ENCODE measurements at places on chromosomes 2 and 18.

DNA sequence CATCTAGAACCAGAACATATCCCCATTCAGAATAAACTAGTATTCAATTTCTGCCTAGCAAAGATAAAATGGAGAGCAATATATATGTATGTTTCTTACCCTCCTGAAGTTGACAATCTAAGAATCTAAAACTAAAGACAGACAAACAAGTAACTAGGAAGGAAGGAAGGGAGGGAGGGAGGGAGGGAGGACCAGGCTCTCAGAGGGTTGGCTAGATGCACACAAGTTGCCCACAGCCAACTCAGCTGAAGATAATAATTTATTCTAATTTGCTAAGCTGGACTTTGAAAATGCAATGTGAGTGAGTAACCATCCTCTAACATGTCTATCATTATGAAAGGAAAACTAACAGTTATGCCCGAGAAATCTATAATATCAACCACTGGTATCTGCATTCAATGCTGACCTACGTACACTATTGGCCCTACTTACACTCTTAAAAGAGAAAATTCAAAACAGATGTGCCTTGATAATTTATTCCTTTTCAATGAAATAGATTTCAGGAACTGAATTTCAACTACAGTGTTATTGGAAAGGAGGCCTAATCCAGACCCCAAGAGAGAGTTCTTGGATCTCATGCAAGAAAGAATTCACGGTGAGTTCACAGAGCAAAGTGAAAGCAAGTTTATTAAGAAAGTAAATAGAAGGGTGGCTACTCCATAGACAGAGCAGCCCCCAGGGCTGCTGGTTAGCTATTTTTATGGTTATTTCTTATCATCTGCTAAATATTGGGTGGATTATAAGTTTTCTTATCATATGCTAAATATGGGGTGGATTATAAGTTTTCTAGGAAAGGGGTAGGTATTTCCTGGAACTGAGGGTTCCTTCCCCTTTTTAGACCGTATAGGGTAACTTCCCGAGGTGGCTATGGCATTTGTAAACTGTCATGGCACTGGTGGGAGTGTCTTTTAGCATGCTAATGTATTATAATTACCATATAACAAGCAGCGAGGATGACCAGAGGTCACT is 288.5 kb upstream of the SLC39A10 start:
- DNase-seq, result no peak

DNA sequence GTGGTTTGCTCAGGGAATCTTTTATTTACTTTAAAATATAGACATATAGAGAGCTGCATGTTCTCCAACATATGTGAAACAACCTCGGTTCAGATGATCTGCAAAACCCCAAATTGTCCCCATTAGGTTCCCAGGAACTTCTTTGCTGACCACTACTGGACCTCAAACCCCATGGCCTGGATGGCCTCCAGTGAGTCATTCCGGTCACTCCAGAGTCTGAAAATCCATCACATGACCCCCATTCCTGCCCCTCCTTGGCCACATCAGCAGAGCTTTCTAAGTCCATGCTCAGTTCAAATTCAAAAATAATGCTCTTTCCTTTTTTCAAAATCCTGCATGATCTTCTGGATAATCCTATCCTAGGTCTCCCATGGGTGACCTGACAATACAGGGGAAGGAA is 271.0 kb downstream of the TNS1 start:
- no peak for DNase-seq

- DNase-seq, result no peak
These were observed 491 bp downstream of the ALK start for GRCh38 chr2:29920631-29921559.

DNA sequence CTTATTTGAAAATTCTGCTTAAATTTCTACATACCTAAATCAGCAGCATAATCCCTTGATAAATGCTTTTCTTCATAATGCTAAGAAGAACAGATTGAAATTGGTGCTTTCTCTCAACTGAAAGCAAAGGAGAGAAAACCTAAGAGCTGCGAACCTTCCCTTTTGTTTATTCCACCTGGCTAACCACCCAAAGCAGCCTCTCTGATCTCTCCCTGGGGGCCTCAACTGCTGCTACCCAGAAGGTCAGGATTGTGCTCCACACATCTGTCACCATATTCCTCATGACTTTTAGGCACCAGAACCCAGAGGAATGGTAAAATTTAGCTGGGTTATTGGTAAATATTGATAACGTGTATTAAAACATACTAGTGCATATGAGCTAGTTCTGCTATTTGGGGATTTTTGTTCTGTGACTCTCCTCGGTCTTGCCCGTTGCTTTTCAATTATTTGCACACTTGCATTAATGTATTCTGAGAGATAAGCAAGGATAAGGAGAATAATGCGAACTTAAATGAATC is 334.1 kb downstream of the RIT2 start:
- DNase-seq, result no peak

DNA sequence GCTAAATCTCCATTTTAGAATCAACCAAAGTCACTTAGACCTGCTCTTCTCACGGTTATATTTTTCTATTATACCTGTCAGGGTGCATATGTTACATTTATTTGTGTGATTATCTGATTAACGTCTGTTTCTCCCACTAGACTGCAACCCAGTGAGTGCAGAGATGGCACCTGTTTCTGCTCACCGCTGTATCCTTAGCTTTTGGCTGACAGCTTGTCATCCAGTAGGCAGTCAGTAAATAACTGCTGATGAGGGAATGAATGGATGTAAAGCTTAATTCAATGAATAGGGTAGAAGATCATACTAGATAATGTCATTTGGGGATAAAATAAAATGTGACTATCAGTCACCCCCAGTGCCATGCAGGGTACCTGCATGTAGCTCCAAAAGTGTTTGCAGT is 6.9 kb upstream of the CHRNA1 start:
- no peak for DNase-seq

DNA sequence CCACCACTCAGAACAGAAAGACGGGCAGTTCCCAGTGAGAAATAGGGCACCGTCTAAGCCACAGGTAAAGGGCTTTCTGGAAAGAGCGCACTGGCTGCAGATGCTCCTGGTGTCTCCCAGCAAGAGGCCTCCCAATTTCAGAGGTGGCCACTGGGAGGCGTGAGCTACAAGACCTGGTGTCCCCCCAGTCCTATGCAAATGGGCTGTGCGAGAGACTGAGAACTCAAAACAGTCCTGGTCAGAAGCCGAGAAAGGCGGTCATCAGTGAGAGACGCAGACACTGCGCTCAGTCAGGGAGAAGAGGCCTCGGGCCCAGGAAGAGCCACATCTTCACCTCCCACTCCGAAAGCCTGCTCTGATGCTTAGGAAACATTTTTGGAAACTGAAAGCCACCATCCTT is 179.5 kb downstream of the EIPR1 start:
- peak; percentile 20 for DNase-seq

DNA sequence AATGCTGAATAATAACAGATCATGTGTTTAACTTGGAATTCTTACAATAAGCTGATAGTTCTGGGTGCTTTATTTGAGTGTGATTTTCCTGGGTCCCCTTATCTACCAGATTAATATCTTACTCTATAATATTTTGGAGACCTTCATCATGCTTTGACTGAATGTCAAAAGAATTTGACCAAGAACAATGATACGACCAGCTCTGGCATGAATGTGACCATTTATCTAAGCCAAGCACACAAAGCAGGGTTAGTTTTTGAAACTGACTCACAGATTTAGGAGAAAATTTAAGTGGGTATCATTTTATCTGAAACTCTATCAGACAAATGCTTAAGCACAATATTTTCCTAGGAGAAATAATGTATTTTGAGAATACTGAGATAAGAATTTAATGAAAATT is 677.0 kb downstream of the NYAP2 start:
- DNase-seq, result no peak

- DNase-seq, result no peak
These were observed 794.3 kb upstream of the ZEB2 start for GRCh38 chr2:145314119-145314633.

DNA sequence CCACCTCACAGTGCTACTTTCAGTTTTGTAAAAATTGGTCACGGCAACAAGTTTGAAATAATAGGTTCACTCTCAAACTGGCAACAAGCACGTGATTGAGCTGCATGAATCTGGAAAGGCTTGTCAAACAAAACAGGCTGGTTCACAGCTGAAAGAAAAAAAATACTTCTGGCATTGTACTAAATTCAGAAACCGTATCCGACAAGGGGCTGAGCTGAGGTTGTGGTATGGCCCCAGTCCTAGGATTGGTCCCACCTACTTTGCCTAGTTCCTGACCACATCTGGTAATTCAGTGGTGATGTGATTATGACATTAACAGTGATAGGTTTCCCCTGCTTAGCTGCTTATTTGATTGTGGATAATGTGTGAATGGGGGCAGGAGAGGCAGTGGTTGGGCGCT is 326.5 kb upstream of the THUMPD2 start:
- DNase-seq, result no peak

- no peak for DNase-seq
These were observed 95.7 kb downstream of the EDAR start for GRCh38 chr2:108893277-108893676.

- DNase-seq, result no peak
These were observed 84.9 kb downstream of the ACKR3 start for GRCh38 chr2:236654496-236654895.

- peak; percentile 63 for DNase-seq
These were observed 201.4 kb downstream of the SOCS6 start for GRCh38 chr18:70489986-70490933.

DNA sequence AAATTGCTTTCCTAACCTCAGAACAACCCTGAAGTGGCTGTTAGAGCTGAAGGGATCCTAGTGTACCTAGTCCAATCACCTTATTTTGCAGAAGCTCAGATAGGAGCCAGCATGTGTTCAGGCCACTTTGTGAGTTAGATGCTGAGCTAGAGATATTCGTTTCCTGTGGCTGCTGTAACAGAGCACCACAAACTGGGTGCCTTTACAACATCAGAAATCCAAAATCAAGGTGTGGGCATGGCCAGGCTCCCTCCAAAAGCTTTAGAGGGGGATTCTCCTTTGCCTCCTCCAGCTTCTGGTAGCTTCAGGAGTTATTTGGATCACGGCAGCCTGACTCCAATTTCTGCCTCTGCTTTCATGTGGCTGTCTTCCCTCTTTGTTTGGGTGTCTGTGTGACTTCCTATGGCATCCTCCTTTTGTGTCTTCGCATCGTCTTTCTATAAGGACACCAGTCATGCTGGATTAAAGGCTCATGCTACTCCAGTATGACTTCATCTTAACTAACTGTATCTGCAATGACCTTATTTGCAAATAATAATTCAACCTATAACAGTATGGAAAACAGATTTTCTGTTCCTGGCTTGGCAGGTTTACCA is 86.3 kb upstream of the TGFA start:
- DNase-seq, result no peak

DNA sequence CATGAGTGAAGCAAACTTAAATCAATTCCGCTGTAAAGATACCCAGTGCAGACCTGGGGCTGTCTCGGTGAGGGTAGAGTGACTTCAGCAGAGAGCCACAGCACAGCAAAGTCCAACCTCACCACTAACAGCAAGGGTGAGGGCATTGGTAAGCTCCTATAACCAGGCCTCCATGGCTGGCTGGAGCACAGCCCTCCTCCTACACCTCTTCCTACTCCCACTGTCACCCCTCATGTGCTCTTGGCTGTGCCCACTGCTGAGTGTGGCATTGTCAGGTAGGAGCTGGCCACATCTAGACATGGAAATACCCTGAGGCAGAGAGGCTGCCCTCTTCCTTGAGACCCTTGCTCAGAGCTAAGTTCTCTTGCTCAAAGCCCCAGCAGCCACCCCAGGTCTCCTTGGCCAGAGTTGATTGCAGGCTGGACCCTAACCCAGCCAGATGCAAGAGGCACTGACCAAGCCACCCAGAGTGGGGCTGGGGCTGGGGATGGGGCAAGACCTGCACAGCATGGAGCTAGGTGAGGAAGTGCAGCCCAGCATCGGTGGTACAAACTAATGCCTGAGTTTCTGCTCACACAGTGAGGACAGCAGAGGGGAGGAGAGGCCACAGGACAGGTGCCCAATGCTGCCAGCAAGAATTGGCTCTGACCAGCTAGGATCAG is 77.6 kb upstream of the RAB6C start:
- no peak for DNase-seq

DNA sequence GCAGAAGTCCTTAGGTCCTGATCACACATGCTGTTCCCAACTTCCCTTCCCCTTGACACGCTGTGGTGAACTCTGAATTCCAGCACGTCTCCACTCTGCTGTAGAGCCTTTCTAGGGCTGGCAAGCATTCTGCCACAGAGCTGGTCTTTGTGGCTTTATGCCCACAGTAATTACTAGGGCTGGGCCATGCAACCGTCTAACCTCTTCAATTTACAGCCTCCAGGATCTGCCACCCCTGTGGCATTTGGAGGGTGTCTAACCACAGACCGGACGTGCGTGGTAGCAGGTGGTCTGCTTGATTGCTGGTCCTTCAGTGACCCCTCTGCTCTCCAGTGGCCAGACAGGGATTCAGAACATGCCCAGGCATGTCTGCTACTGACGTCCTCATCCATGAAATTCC is 43.1 kb upstream of the TGFA start:
- no peak for DNase-seq

GRCh38 chr2:235847576-235847975 is 320.6 kb downstream of the GBX2 start:
- DNase-seq, result no peak

- DNase-seq, result no peak
These were observed 39.9 kb upstream of the CDC42EP3 start for GRCh38 chr2:37711308-37711731.

DNA sequence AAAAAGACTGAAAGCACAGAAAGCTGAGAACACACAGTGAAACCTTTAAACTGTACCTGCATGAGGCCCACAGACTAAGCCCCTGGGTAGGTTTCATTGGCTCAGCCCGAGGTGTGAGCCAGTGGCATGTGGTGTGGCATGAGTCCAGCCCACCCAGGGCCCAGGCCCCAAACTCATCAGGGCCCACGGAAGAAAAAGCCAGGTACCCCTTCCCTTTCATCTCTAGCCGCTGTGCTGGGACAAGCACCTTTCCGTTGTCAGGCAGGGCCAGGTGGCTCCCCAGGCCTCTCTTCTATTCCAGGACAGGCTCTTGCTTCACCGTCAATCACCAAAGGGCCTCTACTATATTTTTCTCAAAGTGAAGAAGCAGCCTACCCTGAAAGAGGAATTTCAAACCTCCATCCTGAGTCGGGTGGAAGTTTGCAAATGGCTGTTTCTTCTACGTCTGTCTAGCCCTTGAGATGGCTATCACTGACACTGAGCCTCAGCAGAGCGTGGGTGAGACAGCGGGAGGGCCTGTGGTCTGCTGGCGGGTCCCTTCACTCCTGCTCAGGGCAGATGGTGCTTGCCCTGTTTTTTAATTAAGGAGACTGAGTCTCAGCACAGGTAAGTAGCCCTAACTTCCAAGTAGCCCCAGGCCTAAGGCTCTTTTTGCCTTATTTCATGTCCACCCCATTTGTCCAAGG is 8.6 kb downstream of the DNAJB2 start:
- DNase-seq, result no peak

GRCh38 chr2:157055660-157056199 is 201.8 kb upstream of the GALNT5 start:
- peak; percentile 28 for DNase-seq
